ENCODE measurements at places on chromosomes 4 and X. TPM values are rescaled to one million over a fixed set of nuclear protein-coding genes. Genes with fewer than 3 reads are reported as not detected.

Gene ADH7
- total RNA-seq: not detected

Gene CXCR3
- total RNA-seq: 1.1 TPM

Gene LRCH2
- 7.8 TPM for total RNA-seq

Gene POF1B
- 40.8 TPM for total RNA-seq

- no peak overlapping the region for H3K4me3 ChIP-seq
- no peaks in the 10 kb centered on the region for H3K36me3 ChIP-seq
- no peaks in the 10 kb centered on the region for H3K4me1 ChIP-seq
- DNase-seq: no peak
- no peaks in the 10 kb centered on the region for H3K27me3 ChIP-seq
Measured at GRCh38 chrX:3262901-3263300, 83.6 kb downstream of the MXRA5 start.

GRCh38 chrX:134907302-134907701, 83.5 kb upstream of the SMIM10 start:
- no peak overlapping the region for H3K4me3 ChIP-seq
- DNase-seq: no peak
- H3K27me3 ChIP-seq: no peaks in the 10 kb centered on the region
- H3K36me3 ChIP-seq: no peaks in the 10 kb centered on the region
- H3K4me1 ChIP-seq: no peaks in the 10 kb centered on the region

- H3K27me3 ChIP-seq: no peaks in the 10 kb centered on the region
- no peaks in the 10 kb centered on the region for H3K36me3 ChIP-seq
- no peaks in the 10 kb centered on the region for H3K4me1 ChIP-seq
- no peak overlapping the region for H3K27ac ChIP-seq
- no peak for DNase-seq
- H3K4me3 ChIP-seq: no peak overlapping the region
Measured at GRCh38 chrX:47456080-47456479, 26.9 kb downstream of the ZNF41 start.

DNA sequence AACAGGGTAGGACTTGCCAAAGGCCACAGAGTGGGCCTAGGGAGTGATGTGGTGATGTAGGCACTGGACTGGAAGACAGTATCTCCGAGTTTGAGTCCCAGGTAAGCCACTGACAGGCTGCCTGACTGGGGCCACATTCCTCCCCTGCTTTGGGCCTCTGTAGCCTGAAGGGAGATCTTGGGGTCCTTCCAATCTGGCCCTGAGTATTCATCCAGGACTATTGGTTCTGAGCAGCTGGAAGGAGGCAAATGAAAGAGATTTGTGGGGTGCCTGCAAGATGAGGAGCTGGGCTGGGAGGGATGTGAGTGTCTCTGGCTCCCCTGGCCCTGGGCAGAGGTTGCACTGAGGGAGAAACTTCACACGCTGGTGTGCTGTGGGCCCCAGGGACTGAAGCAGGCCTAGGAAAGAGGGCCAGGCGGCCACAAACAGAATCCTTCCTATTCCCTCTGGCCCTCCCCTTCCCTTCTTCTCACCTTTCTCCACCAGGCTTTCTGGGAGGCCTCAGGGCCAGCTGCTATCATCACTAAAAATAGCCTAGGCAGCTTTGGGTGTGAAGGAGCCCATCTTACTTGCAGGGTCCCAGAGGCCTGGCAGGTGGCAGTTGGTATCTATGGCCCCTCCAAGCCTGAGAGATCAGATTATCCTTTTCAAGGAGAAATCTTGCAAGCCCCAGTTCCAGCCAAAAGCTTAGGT, 70.1 kb downstream of the PJA1 start:
- no peak overlapping the region for H3K4me3 ChIP-seq
- H3K27me3 ChIP-seq: no peaks in the 10 kb centered on the region
- H3K4me1 ChIP-seq: no peaks in the 10 kb centered on the region
- DNase-seq: no peak
- no peak overlapping the region for H3K27ac ChIP-seq

GRCh38 chr4:88705223-88705622, 7.6 kb upstream of the NAP1L5 start:
- no peak for DNase-seq
- peaks cover 9% of the 10 kb centered on the region for H3K36me3 ChIP-seq
- H3K27me3 ChIP-seq: no peaks in the 10 kb centered on the region
- H3K27ac ChIP-seq: no peak overlapping the region

GRCh38 chrX:15786915-15787314, 3.4 kb upstream of the ZRSR2 start:
- no peak overlapping the region for H3K27ac ChIP-seq
- no peaks in the 10 kb centered on the region for H3K4me1 ChIP-seq
- no peak for DNase-seq
- no peaks in the 10 kb centered on the region for H3K27me3 ChIP-seq
- no peaks in the 10 kb centered on the region for H3K36me3 ChIP-seq

Measured in transverse colon (tissue), 4 donors.